ENCODE measurements at places on chromosomes 12 and 14.

DNA sequence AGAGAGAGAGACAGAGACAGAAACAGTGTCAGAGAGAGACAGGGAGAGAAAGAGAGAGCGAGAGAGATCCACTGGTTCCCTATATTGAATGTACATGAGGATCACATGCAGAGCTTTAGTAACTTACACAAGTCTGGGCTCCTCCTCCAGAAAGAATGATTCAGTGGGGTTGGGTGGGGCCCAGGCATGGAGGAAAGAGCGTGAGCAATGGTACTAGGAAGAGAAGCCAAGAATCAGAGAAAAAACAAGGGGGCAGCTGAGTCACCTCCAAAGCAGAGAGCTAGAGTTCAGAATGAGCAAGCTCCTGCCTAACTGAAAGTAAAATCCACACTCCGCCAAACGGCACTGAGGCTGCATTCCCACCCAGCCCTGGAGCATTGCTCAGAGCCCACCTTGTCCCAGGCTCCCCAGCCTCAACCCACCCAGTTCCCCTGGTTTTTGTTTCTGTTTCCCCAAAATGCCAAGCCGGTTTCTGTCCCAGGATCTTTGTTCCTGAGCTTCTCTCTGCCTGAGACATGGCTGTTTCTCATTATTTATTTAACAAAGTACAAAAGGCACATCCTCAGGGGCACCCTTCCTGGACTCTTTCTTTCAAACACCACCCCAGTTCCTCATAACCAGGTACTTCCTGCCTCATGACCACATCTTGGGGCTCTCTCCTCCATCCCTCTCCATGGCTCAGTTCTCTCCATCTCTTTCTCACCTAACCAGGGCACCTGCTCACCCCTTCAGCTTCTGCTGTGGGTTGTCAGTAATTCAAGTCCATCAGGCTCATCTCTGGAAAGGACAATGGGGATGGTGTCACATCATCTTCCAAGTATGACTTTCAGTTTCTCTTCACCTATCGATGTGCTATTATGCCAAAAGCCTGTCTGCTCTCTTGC is 670.3 kb upstream of the TBX3 start:
- DNase-seq: no peak

- DNase-seq: peak; percentile 28
Measured at GRCh38 chr14:35285168-35286002, 6.8 kb upstream of the PSMA6 start.

DNA sequence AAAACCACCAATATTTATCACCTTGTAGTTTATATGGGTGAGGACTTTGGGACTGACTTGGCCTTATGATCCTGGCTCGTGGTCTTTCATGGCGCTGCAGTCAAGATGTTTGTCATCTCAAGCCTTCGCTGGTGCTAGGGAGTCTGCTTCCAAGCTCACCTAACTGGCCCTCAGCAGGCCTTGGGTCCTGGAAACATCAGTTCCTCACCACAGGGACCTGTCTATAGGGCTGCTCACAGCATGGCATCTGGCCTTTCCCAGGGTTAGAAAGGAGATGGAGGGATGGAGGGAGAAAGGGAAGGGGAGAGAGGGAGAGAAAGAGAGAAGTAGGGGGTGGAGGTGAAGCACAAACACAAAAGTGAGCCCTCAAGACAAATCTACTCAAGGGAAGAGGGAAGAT is 31.7 kb downstream of the VCPKMT start:
- DNase-seq: no peak

GRCh38 chr14:99595034-99595433 is 9.0 kb downstream of the CCDC85C start:
- peak; percentile 69 for DNase-seq

- DNase-seq: no peak
Measured at GRCh38 chr12:11705010-11705409, 55.5 kb downstream of the ETV6 start.

DNA sequence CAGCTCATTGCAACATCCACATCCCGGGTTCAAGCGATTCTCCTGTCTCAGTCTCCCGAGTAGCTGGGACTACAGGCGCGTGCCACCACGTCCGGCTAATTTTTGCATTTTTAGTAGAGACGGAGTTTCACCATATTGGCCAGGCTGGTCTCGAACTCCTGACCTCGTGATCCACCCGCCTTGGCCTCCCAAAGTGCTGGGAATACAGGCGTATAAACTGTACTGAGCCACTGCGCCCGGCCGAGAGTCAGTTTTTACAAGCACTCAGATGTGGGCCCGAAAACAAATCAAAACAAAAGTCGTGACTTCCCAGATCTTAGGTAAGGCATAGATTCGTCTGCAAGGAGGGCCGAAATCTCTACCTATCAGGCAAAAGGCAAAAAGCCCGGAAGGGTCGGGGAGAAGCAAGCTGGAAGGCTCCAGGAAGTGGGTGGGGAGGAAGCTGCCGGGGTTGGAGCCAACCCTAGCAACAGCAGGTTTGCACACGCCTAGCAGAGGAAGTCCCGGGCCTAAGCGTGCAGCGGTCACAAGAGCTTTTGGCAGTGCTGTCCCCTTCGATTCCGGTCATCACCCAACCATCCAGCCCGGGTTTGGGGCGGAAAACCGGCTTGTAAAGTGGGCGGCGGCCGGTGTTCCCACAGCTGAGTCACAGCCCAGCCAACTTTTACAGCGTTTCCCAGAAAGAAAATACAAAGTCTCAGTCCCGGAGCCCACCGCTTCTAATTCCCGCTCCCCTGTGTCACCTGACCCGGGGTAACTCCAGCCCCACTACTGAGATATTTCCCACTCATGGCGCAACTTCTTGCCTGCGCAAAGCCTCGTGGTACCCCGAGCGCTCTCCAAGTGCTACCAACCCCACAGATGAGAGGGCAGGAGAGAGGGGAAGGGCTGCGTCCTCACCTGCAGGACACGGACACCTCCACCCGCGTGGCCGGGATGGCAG is 583 bp downstream of the CPNE8 start:
- peak; percentile 62 for DNase-seq

DNA sequence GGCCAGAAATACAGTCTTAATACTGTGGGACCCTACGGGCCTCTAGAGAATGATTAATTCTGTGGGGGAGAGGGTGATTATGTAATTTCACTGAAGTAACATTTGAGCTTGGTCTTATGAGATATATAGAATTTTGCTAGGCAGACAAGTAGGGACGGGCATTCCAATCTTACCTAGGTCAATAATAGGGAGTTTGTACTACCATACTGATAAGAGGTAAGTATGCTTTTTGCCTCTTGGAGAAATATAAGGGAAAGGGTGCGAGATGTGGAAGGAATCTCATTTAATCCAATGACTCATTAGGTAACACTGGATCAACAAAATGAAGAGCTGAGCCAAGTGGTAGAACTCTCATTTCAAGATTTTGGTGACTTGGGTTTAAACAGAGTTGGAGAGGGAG is 5.2 kb downstream of the RAB5B start:
- no peak for DNase-seq

DNA sequence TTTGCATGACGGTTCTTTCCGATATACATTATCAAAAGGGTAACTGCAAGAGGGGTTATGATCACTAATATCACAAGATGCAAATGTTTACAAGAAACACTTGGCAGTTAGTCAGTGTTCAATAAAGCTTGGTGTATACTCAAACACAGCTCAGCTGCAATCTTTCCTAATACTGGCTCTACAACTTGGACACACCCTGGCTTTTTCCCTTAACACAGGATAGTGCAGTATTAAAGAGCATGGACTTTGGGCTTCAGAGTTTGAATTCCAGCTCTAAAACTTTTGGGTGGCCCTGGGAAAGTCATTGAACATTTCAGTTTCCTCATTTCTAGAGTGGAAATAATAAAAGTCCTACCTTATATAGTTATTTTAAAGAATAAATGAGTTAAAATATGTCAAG is 107.0 kb downstream of the HECTD4 start:
- DNase-seq: no peak

GRCh38 chr14:50363714-50364111 is 33.0 kb downstream of the CDKL1 start:
- peak; percentile 73 for DNase-seq

GRCh38 chr14:76720382-76720813 is 40.9 kb upstream of the VASH1 start:
- no peak for DNase-seq

GRCh38 chr14:104428333-104428851 is 151.2 kb upstream of the C14orf180 start:
- peak; percentile 9 for DNase-seq

GRCh38 chr12:71159264-71159663 is 1.5 kb upstream of the TSPAN8 start:
- no peak for DNase-seq

DNA sequence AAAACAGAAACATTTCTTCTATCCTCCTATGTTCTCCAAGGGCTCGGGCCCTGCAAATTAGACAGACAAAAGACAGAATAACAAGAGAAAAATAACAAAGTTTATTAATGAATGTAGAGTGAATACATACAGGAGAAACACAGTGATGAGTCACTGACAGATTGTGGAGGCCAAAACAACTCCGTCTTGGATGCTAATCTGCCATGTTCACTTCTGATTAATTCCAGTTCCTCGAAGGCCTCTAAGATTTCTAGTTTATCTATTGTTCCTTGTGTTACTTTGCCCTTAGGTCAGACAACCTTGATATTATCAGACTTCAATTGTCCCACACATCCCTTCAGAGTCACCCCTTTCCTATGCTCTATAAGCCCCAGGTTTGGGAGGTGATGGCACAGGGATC is 26.8 kb upstream of the NEDD1 start:
- DNase-seq: no peak

- no peak for DNase-seq
Measured at GRCh38 chr12:93208011-93208410, 169.7 kb upstream of the NUDT4 start.
